ENCODE measurements at places on chromosomes 7 and 10. TPM values are rescaled to one million over a fixed set of nuclear protein-coding genes. Genes with fewer than 3 reads are reported as not detected.
A peak's percentile ranks its signal among the peaks of the same experiment; 100 is the strongest.

- H3K27ac ChIP-seq, result peak overlapping the region; percentile 51
- no peaks in the 10 kb centered on the region for H3K27me3 ChIP-seq
- H3K4me3 ChIP-seq, result no peak overlapping the region
- no peak for DNase-seq
Measured at GRCh38 chr10:90224791-90225566, 523.6 kb downstream of the KIF20B start.

Gene SPDYE6
- total RNA-seq, result not detected

GRCh38 chr10:34029455-34029854 lies 695.0 kb upstream of the NRP1 start:
- H3K4me1 ChIP-seq, result peaks cover 10% of the 10 kb centered on the region
- H3K27ac ChIP-seq, result no peak overlapping the region
- no peak for DNase-seq
- H3K27me3 ChIP-seq, result no peaks in the 10 kb centered on the region
- H3K36me3 ChIP-seq, result no peaks in the 10 kb centered on the region
- no peak overlapping the region for H3K4me3 ChIP-seq

DNA sequence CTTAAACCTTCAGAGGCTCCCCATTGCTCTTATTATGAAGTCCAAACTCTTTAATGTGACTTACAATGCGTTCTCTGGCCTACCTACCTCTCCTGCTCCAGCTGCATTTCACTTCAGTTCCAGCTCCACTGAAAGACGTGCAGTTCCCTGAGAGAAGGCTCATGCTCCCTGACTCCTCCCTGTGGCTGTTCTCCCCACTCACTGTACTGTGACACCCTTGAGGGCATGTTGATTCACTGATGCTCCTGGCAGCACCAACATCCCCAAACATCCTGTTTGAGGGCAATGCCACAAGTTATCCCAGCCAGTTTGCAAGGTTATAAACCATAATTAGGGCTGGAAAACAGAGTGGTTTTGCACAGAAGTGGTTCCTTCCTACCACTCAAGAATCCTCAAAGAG lies 111.2 kb downstream of the LSM5 start:
- no peak overlapping the region for H3K27ac ChIP-seq
- no peak overlapping the region for H3K4me3 ChIP-seq
- peaks cover 52% of the 10 kb centered on the region for H3K27me3 ChIP-seq
- no peaks in the 10 kb centered on the region for H3K36me3 ChIP-seq

Gene RET
- total RNA-seq, result 0.60 TPM

Data from left ventricle myocardium inferior (tissue), 1 donor.